ENCODE measurements at places on chromosomes 1 and 21. TPM values are rescaled to one million over a fixed set of nuclear protein-coding genes. Genes with fewer than 3 reads are reported as not detected.

DNA sequence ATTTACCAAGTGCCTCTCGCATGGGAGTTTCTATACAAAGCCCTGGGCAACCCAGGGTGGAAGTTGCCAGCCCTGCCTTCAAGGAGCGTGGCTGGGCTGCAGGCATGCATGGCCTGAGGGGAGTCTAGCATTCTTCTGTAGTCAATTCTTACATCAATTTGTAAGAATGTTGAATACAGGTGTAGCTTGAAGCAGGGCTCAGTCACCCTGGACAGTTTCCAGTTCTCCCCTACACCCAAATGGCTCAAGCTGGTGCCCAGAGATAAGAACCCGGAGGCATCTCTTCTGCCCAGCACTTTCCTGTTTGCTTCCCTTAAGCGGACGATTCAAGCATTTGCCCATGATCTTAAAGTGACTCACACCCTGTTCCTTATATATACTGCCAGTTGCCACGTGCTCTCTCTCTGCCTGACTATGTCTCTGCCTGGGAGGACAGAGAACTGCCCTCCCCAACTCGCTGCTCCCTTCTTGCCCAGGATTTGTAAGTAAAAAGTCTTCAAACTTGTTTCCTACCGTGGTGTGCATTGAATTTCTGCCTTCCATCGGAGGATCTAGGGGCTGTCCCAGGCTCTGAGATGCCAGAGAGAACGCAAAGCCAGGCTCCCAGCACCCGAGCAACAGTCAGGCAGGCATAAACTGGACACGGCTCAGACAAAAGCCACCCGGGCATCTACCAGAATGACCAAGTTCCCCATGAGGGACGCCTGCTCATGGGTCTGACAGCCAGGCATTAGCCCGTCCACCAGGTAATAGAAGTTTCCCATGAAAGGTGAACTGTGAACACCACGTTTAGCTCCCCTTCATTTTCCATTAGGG is 50.9 kb upstream of the AJAP1 start:
- DNase-seq, result peak; percentile 15

GRCh38 chr1:195462646-195463045 is 1145.6 kb downstream of the KCNT2 start:
- DNase-seq, result no peak

DNA sequence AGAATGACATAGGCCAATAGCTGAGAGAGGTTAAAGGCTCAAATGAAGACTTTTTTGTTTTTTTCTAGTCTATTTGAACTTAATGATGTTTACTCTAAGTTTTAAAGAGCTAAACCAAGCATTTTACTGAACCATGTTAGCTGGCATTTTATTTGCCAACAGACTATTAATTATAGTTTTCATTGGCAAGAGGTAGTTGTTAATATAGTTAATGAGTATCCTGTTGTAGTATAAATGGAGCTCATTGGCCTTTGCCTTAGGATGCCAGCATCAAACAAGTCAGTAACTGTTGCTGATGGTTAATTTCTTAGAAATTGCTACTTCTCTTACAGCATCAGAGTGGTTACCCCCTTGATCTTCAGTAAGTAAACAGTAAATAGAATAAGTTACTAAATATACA is 339.0 kb upstream of the B3GALT2 start:
- DNase-seq, result no peak

DNA sequence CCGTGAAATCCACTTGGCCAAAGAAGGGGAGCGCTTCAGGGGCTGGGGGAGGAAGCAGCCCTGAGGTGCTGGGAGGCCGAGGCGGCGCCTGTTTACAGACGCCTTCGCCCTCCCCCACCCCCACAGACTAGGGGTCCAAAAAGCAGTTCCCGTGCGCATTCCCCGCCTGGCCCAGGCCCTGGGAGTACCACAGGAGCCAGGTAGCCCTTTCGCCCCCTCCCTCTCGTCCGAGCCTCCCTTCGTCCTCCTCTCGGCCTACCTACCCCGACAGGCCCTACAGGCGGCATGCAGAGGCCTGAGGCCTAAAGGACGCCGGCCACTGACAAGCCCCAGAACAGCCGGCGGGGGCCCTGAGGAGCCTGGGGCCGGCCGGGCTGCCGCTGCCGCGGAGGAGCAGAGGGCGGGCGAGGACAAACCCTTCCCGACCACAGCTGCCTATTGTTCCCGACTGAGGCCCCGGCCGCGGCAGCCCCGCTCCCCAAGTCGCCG is 522 bp downstream of the RC3H1 start:
- peak; percentile 66 for DNase-seq

GRCh38 chr1:151458802-151459330 is 428 bp downstream of the POGZ start:
- peak; percentile 80 for DNase-seq

Gene CA6
- total RNA-seq, result not detected
